AG08396 (cell line): ENCODE measurements at places on chromosomes 2 and 18.

GRCh38 chr2:56183643-56184499 is at the start of gene CCDC85A:
CCDC85A (plus strand) TSS chr2:56183990; CDS start chr2:56184625, 635 bp downstream.
- peak; percentile 92 for DNase-seq

- DNase-seq: peak; percentile 36
Observed at GRCh38 chr2:234288974-234289455, 207.9 kb downstream of the ARL4C start.

DNA sequence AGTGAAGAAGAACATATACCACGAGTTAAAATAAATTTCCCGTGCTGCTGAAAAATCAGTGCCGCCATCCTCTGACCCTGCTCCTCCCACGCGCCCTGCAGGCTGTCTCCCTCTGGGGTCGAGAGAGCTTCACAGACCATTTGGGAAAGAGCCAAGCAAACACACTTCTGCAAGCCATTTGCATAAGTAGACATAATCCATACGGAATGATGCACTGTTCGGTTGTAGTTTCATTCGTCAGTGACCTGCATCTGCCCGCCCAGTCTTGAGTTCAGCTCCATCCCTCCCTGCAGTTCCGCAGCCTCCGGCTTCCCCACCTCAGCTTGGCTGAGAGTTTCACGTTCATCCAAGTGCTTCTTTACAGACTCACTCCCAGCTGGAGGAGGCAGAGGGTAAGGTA is 69.6 kb downstream of the TRAPPC12 start:
- DNase-seq: no peak

GRCh38 chr2:238320648-238321281 is 447 bp downstream of the TRAF3IP1 start:
- peak; percentile 49 for DNase-seq
